Stimulated activated CD8-positive, alpha-beta memory T cell treated with anti-CD3 and anti-CD28 coated beads, Interleukin-4, amount 100 ng/mL, for 48 hours (primary cell): ENCODE measurements at places on chromosomes 1 and 21.

DNA sequence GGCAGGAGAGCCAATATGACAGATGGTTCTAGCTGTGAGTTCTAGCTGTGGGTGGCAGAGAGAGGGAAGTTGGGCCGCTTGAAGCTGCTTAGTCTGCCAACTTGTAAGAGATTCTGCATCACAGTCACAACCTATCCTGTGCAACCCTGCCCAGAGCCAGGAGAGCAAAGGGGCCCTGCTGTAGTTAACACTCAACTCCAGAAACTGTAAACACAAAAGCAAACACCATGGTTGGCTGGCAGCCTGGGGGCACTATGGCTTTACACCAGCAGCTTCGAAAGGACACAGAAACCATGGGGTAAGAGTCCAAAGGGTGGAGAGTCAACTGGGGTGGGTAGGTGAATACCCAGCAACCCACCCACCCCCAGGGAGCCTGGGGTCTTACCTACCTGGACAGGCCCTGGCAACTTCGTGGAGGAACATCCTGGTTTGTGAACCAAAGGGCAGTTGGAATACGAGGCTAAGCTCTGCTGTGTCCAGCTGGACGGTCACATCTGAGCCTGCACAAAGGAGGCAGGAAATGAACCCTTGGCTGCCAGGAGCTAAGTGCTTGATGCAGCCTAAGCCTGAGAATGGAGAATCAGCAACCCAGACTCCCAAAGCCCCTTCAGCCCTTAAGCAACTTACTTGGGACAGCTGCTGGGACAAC lies 6.4 kb downstream of the INPP5B start:
- DNase-seq, result no peak

GRCh38 chr1:113802367-113803007 lies 9.8 kb downstream of the RSBN1 start:
- no peak for DNase-seq

DNA sequence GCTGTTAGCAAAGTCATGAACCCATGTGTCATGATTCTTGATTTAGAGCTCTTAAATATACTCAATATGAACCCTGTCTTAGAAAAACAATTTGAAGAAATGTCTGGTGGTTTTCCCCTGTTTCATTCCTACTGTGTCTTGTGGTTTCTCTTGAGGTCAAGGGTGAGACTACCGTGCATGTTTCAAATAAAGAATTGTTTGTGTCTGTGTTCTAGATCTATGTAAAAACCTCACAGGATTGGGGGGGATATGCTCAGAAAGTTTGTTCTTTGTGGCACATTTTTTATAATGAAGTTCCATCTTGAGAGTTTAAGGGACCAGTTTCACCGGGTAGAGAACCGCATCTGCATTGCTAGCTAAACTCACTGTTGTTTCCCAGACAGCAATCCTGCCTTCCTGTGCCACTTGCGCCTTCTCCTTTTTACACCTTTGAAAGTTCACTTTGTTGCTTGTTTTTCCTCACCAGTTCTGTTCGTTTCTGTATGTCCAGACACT lies 30.9 kb upstream of the CACYBP start:
- peak; percentile 36 for DNase-seq

GRCh38 chr21:35909456-35910223 lies 150.7 kb downstream of the SETD4 start:
- DNase-seq, result no peak

GRCh38 chr1:20389571-20389970 lies 96.4 kb downstream of the CAMK2N1 start:
- no peak for DNase-seq

DNA sequence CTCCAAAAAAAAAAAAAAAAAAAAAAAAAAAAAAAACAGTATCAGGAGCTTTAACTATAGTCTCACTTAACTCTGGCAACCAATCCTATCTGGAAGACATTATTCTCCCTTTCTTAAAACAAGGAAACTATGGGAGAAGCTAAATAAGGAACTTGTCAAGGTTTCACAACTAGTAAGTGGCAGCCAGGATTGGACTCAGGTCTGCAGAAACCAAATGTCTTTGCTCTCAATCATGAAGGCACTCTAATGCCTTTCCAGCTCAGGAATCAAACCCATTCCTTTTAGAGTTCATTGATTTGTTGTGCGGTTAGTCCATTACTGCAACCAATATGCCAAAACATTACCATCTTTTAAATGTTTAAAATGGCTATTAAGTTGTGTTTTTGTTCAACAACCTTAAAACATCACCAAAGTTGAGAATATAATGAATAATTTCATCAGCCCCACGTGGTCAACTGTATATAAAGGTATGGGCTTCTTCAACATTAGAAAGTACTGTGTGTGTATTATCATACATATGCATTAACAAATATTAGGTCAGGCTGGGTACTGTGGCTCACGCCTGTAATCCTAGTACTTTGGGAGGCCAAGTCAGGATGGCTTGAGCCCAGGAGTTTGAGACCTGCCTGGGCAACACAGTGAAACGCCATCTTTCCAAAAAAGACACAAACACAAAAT lies 1.5 kb downstream of the EPRS1 start:
- no peak for DNase-seq

DNA sequence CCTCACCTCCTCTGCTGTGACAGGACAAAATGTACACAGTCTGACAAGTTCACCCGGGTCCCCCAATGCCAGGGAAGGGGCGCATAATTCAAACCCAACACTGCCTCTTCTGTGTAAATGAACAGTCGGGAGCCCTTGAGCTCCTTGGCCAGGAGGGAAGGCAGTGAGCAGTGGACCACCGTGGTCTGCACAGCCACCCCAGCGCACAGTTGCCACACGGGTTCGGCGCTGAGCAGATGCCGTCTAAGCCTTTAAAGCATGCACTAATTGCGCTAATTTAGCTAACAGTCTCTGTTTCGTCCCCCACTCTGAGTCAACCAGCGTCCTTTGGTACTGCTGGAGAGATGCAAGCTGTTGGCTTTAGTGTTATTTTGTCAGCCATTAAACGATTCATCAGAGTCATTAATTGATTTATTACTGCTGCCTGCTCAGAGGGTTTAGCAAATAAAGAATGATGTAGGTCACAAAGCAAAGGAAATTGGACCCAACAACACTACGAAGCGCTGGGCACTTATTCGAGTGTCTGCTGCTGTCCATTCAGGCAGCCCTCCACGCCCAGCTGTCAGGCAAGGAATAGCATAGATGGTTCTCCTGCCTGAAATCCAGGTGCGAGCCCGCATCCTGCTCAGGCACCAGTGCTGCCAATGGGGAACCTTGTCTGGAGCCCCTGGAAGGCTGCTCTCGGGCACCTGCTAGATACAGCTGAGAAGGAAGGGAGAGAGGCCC lies 91.5 kb downstream of the MRPL37 start:
- DNase-seq, result no peak

GRCh38 chr1:98677288-98677687 lies 15.8 kb downstream of the SNX7 start:
- DNase-seq, result no peak

DNA sequence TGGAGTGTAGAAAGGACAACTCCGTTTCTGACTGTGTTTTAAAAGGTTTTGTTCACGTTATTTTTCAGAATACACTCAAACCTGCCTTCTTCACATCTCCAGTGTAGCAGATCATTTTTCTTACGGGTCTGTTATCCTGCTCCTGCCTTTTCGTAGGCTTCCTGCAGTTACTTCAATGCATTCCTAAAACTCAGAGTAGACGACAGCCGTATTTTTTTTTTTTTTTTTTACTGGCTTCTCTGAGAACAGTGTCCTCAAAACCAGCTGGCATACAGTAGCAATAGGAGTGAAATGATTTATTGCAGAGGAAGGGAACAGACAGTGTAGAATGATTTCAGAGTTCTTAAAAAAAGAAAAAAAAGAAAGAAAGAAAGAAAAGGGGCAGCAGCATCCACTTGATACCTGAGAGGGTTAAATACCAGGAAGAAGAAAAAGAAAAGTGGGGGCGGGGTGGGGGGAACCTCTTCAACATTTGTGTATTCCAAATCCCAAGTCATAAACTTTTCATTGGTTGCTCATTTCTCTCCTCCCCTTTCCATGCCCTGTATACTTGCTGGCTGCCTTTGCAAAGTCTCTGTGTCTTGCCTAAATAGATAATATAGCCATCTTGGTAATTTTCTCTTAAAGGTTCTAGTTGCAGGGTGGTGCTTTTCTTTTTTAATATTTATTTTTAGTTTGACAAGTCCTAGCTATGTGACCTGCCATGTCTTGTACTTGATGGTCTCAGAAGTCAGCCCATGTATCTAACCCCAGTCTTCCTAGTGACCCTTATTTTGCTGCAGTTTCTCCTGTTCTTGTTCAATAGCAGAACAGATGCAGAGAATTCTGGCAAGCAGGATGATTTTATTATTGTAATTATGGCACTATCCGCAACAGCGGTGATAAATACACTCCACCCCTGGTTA lies 2.8 kb downstream of the TGFB2 start:
- DNase-seq, result no peak

- peak; percentile 30 for DNase-seq
Measured at GRCh38 chr1:6743189-6744101, 41.8 kb upstream of the CAMTA1 start.

- no peak for DNase-seq
Measured at GRCh38 chr1:81801651-81802456, 1.1 kb downstream of the ADGRL2 start.

DNA sequence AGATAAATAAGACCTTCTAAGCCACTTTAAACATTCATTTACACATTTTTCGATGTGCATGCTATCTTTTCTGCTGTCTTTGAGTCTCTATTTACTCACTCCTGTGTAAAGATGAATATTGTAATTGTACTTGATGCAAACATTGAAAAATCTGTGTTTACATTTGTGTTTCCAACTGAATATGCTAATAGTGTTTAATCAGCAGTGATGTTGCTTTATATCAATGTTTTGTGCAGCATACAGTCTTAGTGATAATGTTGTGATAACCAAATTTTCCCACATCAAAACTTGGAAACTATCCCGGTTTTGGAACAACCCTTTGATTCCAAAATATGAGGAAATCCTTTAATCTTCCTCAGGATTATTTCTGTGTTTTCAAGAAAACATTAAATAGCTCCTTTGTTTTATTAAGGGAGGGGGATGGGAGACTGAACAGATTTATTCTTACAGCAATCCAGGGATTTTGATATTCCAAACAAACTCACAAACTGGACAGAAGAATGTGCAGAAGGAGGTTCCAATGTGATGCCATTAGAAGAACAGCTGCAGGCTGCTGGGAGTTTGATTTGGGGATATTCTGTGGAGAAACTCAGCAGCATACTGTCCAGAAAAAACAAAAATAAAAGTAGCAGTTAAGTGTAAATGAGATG lies 248.0 kb downstream of the S1PR1 start:
- DNase-seq, result no peak

DNA sequence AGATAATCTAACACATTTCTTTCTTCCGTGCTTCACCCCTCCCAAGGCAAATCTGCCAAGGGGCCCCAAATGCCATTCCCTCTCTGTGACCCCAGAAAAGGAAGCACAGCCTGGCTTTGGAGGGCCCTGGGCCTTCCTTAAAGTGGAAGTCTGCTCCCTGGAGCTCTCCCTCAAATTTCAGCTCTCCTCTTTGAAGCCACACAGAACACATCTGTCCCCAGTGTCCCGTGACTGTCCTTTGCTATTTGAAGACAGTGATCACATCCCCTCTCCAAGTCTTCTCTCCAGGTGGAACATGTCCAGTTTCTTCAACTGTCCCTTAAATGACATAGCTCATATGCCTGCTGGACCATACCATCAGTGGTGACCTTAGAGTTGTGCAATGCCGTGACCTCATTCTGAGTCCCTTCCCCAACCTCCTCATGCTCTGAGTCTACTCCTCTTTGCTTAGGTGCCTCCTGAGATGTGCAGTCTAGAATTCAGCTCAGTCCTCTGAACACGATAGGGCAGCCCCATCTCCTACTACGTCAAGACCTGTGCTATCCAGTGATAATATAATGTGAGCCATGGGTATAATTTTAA lies 18.4 kb upstream of the FOXO6 start:
- DNase-seq, result no peak

- no peak for DNase-seq
Measured at GRCh38 chr1:214397497-214397896, 116.5 kb downstream of the SMYD2 start.

GRCh38 chr1:20276485-20277159 lies 14.1 kb upstream of the VWA5B1 start:
- DNase-seq, result no peak

- DNase-seq, result no peak
Measured at GRCh38 chr1:16324456-16324890, 27.8 kb downstream of the FBXO42 start.

DNA sequence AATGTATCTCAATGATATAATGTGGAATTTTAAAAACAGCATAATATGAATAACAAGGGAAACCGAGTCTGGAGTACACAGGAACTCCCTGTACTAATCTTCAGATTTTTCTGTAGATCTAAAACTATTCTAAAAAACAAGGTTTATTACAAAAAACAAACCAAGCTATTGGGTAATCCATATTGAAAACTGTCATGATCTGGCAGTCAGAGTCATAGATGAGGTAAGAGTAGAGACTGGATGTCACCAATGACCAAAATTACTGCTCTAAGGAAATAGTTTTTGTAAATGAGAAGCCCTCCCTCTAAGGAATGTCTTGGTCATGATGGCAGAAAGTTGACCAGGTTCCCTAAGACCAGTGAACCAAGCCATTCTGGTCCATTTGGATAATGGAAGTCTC lies 2.4 kb upstream of the SPOCD1 start:
- DNase-seq, result no peak

GRCh38 chr1:88867743-88868521 lies 23.4 kb downstream of the GTF2B start:
- no peak for DNase-seq

DNA sequence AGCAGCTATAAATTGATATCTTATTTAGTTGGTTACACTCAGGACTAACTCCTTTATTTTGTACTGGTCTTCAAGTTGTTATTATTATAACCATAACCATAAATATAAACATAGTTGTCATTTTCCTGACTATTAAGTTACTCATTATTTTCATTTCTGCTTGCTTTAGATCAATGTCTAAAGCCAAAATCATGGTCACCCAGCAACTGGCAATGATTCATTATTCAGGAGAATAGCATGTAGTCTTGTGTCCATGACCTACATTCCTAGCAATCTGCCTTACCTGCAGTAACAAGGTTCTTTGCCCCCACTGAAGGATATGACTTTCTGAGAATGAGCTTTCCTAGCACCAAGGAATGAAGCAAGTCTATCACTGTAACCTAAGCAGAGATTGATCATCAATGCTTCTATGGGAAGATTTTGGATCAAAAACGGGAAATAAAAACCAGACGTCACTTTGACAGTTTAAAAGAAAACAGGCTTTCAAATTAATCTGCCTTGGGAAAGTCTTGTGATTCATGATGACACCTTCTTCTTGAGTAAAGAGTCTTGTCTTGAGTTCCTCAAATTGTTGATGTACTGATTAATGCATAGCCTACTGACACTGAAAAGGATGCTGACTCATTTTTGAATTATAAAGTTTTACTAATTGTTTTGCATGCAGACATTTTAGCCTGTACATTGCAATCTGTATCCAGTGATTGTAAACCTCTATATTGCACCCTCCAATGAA lies 203.3 kb upstream of the IVNS1ABP start:
- DNase-seq, result no peak

GRCh38 chr1:17700945-17701810 lies 54.0 kb upstream of the ACTL8 start:
- no peak for DNase-seq

DNA sequence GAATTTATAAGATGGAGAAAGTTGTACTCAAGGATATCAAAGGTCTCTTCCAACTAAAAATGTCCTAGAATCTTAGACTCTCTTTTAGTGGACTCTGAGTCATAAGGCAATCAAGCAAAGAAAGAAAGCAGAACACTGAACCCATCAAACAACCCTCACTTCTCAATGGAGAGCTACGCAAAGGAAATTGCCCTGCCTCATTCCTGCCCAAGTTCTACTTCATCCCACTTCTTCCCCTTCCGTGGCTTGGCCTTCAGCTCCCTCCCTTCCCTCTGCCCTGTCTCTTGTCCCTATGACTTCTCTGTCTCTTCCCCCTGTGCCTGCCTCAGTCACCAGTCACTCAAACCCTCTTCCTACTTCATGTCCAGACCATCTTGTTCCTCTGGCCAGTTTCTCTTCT lies 58.5 kb downstream of the RIMS3 start:
- DNase-seq, result no peak
